ENCODE measurements at places on chromosomes 16 and 17.

GRCh38 chr17:79008666-79009387 lies 737 bp downstream of the CANT1 start:
- ATAC-seq: peak; percentile 4

DNA sequence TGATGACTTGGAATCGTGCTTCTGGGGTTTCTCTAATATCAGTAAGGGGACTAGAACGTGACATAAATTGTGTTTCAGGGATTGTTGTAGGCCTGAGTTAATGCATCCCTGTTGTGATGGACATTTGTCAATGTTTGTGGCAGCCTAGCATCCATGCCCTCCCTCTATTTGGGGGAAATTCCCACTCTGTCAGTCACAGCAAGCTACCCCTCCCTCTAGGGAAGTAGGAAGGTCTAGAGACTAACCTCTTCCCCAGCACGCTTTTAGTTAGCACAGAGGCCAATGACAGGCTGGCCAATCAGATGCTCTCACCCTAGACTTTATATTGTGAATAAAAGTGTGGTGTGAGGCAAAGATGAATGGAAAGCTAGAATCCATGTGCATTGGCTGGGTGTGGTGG lies 32.4 kb upstream of the NF1 start:
- no peak for ATAC-seq

- peak; percentile 77 for ATAC-seq
Observed at GRCh38 chr17:36533935-36534839, 481 bp downstream of the MYO19 start.

- ATAC-seq: no peak
Observed at GRCh38 chr17:7396147-7396546, 1.8 kb upstream of the PLSCR3 start.

All from esophagus mucosa (tissue), 1 donor.